ENCODE measurements at places on chromosomes 7 and 10. TPM values are rescaled to one million over a fixed set of nuclear protein-coding genes. Genes with fewer than 3 reads are reported as not detected.
A peak's percentile ranks its signal among the peaks of the same experiment; 100 is the strongest.

Gene KLF14
- polyA plus RNA-seq = not detected

- H3K4me3 ChIP-seq = no peak overlapping the region
- H3K27me3 ChIP-seq = no peaks in the 10 kb centered on the region
- no peaks in the 10 kb centered on the region for H3K36me3 ChIP-seq
- H3K27ac ChIP-seq = no peak overlapping the region
- DNase-seq = no peak
Observed at GRCh38 chr7:155284496-155285274, 13.0 kb upstream of the INSIG1 start.

DNA sequence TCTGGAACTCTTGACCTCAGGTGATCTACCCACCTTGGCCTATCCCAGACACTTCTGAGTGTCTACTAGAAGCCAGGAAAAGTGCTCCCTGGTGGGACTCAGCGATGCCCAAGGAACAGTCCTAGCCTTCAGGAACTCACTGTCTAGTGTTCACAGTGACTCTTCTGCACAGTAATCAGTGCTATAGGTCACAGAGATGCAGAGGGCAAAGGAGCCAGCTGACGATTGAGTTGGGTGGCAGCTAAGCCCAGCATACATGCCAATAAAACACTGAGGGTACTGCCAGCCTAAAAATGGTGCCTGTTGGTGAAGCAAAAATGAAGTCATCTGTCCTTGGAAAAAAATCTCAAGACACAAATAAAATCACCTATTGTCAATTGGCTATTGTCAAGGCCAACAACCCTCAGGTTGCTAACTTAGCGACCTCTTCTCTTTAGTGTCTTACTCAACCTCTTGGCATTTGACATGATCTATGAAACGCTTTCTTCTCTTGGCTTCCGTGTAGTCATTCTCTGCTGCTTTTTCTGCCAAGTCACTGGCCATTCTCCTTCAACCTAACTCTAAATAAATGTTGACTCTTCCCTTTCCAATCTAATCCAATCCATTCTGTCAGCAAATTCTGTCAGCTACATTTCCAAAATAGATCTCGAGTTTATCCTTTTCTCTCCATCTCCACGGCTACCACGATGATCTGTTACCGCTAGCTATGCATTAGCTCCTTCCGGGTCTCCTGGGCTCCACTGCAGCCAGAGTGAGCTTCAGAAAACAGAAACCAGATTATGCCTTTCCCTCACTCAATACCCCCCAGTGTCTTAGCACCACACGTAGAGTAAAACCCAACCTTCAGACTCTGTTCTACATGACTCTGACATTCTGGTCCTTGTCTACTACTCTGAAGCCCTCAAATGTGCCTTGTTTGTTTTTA is 99.2 kb downstream of the ATXN7L1 start:
- no peaks in the 10 kb centered on the region for H3K27me3 ChIP-seq
- H3K4me3 ChIP-seq = no peak overlapping the region
- no peak for DNase-seq
- H3K27ac ChIP-seq = no peak overlapping the region
- no peaks in the 10 kb centered on the region for H3K4me1 ChIP-seq
- no peaks in the 10 kb centered on the region for H3K36me3 ChIP-seq

- no peaks in the 10 kb centered on the region for H3K27me3 ChIP-seq
- no peak for DNase-seq
- H3K36me3 ChIP-seq = no peaks in the 10 kb centered on the region
Observed at GRCh38 chr7:74542558-74543117, 88.9 kb downstream of the GTF2IRD1 start.

DNA sequence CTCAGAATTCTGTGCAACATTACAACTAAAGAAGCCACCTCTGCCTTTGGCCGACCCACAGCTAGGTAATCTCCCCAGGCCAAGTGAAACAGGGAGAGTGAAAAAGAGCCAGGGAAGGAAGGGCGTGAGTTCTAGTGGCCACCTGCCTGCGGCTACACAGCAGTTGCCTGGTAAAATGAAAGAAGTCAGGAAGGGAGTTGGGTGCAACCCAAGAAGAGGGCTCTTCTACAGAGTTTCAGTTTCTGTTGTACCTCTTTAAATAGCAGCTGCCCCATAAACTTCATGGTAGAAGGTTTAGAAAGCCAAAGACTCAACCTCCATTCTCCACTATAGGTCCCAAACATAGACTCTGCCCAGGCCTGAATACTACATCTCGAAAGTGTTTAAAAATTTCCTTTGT is 76.2 kb upstream of the TMEM168 start:
- no peak overlapping the region for H3K4me3 ChIP-seq
- DNase-seq = peak; percentile 47
- H3K36me3 ChIP-seq = peaks cover 21% of the 10 kb centered on the region
- peaks cover 4% of the 10 kb centered on the region for H3K4me1 ChIP-seq

DNA sequence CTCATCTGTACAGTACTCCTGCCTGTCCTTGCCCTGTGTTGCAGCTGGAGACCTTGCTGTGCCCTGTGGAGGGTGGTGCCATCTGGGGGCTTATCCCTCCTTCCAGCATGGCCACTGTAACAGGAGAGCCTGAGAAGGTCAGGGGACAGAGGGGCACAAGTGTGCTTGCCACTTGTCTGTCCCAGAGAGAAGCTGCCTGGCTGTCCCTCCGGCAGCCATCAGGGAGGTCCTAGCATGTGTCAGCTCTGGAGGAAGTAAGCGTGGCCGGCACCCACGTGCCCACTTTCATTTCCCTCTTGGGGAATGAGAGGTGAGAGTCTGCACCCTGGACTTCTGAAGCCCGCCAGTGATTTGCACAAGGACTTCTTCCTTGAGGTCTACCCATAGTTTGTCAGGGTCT is 97.0 kb upstream of the PPIF start:
- peaks cover 4% of the 10 kb centered on the region for H3K4me1 ChIP-seq
- no peaks in the 10 kb centered on the region for H3K27me3 ChIP-seq
- DNase-seq = no peak
- H3K36me3 ChIP-seq = no peaks in the 10 kb centered on the region
- H3K27ac ChIP-seq = no peak overlapping the region

DNA sequence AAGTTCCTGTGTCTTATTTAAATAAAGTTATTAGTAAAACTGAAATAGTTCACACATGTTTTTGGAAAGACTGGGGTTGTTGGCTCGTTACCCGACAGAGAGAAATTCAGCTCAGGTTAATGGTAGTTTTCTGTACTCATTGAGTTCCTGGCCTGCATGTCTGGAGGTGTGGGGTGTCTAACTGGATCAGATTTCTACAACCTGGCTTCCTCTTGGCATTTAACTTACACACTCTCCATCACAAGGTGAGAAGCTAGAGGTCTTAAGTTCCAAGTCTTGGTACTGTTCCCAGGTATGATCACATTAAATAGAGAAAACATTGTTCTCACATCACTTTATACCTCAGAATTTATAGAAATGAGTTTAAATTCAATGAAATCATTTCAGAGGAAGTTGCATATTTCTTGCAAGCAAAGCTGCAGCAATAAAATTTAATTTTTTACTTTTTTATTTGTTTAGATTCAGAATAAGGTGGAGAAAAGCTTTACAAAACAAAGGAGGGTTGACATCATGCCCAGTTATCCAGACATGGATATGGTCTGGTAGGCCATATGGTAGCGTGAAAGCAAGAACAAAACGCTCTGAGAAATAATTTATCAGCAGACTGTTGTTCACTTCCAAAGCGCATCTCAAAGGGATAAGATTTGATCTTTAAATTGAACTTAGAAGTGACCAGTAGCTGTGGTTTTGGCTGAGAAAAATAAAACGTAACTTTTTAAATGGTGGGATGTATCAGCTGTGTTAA is 120.6 kb downstream of the GLCCI1 start:
- H3K4me1 ChIP-seq = no peaks in the 10 kb centered on the region
- H3K36me3 ChIP-seq = peaks cover 5% of the 10 kb centered on the region
- DNase-seq = no peak
- no peak overlapping the region for H3K27ac ChIP-seq

- H3K4me3 ChIP-seq = no peak overlapping the region
- no peaks in the 10 kb centered on the region for H3K27me3 ChIP-seq
- H3K27ac ChIP-seq = no peak overlapping the region
- no peaks in the 10 kb centered on the region for H3K36me3 ChIP-seq
Observed at GRCh38 chr7:115600207-115600606, 430.4 kb downstream of the TFEC start.

- DNase-seq = peak; percentile 3
- peaks cover 32% of the 10 kb centered on the region for H3K27me3 ChIP-seq
- H3K27ac ChIP-seq = no peak overlapping the region
- no peak overlapping the region for H3K4me3 ChIP-seq
Observed at GRCh38 chr10:115094416-115095140, 1.4 kb downstream of the ATRNL1 start.
